ENCODE measurements at places on chromosomes 3 and 15.

DNA sequence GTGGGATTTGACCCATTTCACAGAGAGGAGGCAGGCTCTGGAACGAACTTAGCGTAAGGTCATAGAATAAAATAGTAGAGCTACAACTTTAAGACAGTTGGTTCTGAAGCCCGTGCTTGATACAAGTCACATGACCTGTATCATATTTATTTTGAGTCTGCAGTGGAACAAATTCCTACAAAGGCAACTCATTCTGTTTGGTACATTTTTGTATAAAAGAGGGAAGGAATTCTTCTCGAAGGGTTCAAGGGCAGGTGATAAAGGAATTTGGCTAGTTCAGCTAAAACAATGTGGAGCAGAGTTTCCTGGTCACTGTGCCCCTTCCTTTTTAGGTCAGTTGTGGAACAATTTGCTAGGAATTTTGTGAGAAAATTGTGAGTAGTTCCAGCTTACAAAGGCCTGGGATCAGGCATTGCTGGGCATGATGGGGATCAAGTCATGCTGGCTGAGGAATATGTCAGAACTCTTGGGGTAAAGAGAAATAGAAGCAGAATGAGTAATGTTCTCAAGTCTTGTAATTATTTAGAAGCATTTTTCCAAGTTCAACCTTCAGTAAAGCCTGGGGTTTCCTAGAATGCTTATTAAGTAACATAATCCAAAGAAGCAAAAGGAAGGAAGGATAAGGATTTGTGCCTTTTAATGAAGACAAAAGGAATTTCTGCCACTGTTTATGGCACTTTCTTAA, 19.1 kb downstream of the USP3 start:
- peak; percentile 35 for DNase-seq

GRCh38 chr3:127135241-127136023, 57.5 kb upstream of the PRR23E start:
- DNase-seq: no peak

DNA sequence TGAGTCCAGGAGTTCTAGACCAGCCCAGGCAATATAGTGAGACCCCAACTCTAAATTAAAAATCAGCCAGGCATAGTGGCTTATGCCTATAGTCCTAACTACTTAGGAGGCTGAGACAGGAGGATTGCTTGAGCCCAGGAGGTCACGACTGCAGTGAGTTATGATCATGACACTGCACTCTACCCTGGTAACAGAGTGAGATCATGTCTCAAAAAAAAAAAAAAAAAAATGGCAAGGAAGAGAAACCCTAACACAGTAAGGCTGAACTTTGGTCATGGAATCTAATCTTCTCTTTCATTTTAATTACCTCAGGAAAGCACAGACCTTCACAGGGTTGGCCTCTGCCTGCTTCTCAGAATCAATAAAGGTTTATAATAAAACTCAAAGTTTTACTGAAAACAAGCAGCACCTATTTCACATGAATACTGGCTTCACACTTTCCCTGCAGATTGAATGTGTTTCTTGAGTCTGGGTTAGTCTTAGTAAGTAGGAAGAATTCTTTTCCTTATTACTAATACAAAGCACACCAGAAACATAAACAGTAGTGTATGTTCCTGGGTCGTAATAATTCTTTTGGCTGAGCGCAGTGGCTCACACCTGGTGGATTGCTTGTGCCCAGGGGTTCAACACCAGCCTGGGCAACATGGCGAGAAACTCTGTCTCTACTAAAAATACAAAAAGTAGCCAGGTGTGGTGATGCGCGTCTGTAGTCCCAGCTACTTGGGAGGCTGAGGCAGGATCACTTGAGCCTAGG, 11.6 kb upstream of the NR2C2 start:
- DNase-seq: no peak

DNA sequence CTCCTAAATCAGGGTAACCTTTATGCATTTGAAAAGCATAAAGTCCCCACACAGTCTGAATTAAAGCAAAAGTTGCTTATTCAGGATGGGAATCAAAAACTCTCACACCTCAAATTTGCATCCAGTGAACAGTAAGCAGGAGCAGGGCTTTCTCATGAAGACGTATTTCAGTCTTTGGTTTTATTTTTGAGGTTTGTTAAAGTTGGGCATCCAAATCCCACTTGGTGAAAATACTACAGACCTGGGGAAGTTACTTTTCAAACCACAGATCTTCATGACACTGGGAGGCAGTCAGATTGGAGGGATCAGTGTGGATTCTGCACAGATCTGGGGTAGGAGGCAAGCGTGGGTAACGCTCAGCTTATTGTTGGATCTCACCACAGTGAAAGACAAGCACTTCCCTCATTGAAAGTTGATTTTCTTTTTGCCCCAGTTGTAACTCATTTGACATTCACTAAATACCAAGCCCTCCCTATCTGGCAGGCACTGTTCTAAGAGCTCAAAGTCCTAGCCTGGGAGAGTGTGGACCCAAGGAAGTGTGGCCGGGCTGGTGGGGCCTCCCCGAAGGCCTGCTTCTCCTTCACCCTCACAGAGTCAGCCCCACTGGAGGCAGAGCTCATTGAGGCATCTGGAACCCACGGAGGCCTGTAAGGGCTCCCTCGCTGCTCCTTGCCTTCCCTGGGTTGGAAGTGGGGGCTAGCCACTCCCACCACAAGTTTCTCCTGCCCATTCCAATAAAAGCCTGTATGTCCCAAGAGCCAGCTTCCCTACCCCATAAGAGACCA, 783 bp upstream of the ISG20 start:
- no peak for DNase-seq

DNA sequence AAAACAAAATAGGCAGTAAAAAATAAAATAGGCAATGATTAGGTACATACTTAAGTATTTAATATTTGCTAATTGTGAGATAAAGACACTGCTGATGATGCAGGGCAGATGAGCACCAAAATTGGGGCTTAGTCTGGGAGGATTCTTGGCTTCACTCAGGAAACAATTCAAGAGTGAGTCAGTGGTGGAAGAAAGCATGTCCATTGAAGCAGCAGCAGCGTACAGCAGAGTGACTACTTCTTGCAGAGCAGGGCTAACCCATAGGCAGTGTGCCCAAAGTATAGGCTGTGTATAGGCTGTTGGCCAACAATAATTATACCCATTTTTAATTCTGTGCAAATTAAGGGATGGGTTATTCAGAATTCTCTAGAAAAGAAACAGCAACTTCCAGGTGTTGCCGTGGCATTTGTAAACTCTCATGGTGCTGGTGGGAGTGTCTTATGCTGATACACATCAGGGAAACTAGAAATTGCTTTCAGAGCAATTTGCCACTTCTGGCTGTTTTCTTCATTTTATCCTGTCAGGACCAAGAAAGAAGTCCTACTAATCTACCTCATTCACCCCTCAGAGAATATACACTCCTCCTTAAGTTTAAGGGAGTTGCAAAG, 317.3 kb upstream of the NAALADL2 start:
- peak; percentile 26 for DNase-seq

DNA sequence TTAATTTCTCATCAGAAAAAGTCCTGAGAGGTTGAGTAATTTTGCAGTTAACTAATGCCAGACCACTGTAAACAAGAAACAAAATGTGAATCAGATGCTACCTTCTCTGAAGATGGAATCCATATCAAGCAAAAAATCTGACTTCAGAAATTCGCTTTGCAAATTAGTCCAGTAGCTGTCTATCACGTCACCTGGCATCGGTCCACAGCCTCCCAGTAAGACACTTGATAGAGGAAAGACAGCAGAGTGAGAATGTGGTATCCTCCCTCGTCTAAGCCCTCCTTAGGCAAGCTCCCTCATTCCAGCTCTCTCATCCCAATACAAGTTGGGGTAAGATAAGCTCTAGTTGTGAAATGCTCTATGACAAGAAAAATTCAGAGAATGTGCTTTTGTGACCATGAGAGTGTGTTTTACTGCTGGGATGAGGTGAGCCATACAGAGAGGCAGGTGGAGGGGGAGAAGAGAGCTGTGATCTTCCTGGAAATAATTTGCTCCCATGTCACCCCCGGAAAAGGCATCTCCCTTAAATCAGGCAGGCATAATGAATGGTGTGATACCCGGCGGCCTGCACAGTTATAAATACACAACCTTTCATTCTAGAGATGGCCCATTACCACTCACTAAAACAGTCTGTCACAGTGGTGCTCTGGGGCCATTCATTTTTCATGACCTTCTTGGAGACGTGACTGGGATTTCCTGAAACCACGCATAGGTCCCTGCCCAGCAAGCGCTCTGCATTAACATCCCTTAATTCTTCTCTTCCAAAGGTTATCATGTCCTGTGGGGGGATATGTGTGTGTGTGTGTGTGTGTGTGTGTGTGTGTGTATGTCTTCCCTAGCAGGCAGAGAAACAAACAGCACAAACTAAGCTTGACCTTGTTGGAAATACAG, 602.0 kb upstream of the KCNMB2 start:
- DNase-seq: peak; percentile 90
